Stimulated activated CD4-positive, alpha-beta T cell treated with anti-CD3 and anti-CD28 coated beads, TNF-alpha, amount 100 ng/mL, for 24 hours (primary cell): ENCODE measurements at places on chromosomes 1 and 21.

GRCh38 chr1:21239221-21239620, 51.0 kb downstream of the ECE1 start:
- no peak for DNase-seq

DNA sequence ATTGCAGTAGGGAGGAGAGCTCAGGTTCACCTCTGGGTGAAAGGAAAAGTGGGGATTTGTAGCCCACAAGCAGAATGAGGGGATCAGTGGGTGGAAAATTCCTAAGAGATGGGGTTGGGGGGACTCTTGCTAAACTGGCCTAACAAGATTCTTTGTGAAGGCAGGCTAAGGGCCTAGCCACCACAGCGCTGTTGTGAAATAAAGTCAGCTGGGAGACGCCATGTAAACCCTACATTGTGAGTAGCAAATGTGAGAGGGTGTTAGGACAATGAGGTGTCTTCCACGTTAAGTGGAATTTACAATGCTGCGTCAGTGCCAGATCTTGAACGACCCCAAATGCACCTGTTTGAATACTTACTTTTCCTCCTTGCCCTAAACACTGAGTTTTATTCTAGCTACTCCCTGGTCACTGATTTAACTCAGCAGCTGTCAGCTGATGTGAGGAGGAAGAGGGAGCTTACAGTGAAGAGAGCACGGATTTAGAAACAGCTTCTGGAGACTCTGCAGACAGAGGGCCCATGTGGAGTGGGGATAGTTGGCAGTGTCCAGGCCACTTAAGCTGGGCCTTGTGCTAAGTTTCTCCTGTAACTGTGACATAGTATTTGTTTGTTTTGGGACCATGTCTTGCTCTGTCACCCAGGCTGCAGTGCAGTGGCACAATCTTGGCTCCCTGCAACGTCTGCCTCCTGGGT, 17.3 kb downstream of the PDPN start:
- no peak for DNase-seq

DNA sequence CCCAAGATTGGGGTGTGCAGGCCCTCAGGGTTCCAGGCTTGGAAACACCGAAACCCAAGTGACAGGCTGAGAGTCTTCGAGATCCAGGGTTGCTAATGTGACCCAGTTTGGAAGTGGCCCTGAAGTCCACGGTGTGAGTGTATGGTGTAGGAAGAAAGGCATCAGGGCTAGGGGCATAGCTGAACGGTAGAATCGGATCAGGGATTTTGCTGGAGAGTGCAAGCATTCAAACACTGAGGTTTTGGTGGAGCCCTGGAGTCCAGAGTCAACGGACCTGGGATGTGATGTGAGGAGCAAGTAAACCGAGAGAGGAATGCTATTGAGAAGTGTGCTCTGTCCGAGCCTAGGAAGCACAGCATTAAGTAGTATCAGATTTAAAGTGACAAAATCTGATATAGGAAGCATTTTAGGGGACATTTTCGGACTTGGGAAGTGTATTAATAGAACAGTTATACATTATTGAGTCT, 958 bp downstream of the NFYC start:
- DNase-seq = no peak

- no peak for DNase-seq
These were observed 44.1 kb upstream of the ATP2B4 start for GRCh38 chr1:203582568-203582967.

GRCh38 chr1:172381946-172382345, 38.5 kb upstream of the C1orf105 start:
- DNase-seq = no peak

DNA sequence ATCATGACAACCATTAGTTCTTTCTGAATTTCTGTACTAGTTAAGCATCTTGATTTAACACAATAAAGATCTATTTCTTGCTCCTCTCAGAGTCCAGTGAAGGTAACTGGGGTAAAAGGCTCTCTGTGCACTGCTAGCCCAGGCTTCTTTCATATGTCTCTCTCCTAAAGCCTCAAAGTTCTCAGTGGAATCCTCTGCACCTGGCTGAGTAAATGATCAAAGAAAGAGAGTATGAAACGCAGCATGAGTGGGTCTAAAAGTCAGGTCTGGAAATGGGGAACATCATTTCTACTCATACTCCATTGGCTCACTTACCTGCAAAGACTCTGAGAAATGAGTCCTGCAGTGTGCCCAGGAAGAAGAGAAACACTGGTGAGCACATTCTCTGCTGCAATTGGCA, 418.5 kb downstream of the PTPRC start:
- no peak for DNase-seq

GRCh38 chr1:51973587-51974474, 16.7 kb downstream of the RAB3B start:
- no peak for DNase-seq

- DNase-seq = no peak
These were observed 872 bp downstream of the GPBP1L1 start for GRCh38 chr1:45685308-45686014.

DNA sequence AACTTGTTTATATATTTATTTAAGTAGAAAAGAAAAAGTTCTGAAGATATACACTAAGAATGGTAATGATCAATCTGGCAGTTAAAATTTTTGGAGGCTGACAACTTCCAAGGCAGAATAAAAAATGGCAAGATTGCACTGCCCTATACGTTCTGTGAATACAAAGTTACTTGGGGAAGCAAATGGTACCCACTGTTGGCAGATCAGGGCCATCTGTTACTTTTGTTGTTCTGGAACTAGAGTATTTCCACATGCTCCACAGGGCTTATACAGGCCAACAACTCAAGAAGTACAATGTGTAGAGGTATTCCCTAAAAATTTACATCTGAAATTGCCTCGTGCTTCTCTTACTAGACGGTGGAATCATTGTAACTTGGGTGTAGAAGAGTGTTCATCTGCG, 53.2 kb downstream of the AHCTF1 start:
- DNase-seq = no peak

DNA sequence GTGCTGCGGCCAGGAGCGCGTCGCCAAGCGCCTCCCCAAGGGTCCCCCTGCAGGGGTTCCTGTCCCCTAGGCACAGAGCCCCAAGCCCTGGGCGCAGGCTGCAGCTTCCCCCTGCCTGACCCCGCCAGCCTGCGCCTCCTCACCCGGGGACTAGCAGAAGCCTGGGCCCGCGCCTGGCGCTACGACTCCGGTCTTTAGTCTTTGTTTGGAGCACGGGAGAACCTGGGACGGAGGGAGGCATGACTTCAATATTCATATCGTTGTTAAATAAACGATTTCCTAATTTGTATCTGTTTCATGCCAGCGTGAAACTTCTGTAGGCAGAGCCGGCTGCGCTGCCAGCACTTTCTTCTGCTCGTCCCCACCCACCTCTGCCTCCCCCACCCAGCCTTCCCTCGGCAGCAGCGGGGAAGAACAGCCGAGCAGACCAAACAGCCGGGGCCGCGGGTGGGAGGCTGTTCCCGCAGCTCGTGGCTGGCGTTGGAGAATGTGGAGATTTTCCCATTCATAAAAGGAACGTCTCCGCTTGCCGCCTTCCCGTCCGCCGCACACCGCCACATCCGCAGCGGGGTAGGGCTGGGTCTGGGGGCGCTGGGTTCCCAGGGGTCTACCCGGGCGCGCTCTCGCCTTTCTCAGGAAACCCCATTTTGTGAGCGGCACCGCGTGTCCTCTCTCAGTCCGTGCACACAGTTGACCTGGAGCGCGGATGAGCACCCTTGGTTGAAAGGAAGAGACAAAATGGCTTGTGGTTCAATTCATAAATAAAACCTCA, 777 bp upstream of the TRIM67 start:
- DNase-seq = no peak

GRCh38 chr1:114468710-114469468, 42.1 kb downstream of the TRIM33 start:
- no peak for DNase-seq

DNA sequence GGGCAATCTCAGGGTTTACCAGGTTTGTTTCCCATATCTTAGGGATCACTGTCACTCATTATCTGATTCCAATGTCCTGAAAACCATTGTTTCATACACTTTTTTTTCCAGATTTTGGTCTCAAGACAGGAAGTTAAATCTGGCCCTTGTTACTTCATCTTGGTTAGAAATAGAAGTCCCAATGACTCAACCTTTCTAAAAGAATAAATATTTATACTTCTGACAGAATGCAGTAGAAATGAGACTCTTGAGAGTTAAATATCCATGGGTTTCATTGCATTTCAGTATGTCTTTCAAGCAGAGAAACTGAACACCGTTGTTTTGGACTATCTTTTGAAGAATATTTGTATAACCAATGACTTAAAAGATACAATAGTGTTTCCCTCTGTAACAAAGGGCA, 19.8 kb upstream of the VCAM1 start:
- DNase-seq = no peak

DNA sequence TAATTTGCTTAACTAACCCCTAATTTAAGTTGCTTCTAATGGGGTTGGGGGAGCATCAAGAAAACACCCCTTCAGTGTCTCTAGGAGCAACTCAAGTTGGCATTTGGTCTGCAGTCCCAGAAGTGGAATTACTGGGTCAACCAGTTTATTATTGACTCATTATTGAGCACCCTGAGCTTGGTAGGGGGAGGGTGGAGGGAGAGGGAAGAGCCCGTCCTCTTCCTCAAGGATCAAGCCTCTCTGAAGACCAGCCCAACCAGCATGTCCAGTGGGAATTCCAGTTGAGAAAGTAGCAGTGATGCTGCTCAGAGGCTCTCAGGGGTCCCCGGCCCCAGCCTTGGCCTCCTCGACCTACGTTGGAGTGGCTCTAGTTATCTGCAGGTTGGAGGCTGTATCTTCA, 2.1 kb upstream of the PLA2G2F start:
- no peak for DNase-seq

GRCh38 chr1:215599418-215600074, 32.4 kb downstream of the KCTD3 start:
- no peak for DNase-seq

DNA sequence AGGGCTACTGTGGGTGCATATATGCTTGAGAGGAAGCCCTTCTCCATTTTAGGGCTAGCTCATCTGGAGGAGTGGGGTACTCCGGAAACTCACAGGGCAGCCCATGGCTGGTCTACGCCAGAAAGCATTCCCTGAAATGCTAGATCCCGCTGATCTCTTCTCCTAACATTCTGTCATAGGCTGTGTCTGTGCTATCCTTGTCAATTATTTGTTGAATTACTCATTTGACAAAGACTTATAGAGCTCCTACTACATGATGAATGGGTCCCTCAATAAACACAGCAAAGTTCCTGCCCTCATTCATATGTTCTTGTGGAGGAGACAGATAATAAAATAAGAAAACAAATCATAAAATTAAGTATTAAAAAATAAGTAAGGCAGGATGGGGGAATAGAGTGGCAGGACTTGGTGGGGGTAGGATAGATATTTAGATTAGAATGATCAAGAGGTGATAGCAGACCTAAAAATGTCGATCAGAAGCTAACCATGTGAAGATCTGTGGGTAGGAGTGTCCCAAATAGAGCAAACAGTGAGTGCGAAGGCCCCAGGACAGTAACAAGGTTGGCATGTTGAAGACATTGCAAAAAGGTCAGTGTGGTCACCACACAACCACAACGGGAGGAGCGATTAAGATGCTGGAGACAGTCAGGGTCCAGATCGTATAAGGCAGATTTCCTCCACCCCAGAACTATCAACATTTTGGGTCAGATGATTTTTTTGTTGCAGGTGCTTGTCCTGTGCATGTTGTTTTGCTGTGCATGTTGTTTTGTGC, 13.2 kb downstream of the NGF start:
- DNase-seq = no peak

GRCh38 chr1:226888021-226888420, 17.6 kb downstream of the PSEN2 start:
- DNase-seq = no peak

DNA sequence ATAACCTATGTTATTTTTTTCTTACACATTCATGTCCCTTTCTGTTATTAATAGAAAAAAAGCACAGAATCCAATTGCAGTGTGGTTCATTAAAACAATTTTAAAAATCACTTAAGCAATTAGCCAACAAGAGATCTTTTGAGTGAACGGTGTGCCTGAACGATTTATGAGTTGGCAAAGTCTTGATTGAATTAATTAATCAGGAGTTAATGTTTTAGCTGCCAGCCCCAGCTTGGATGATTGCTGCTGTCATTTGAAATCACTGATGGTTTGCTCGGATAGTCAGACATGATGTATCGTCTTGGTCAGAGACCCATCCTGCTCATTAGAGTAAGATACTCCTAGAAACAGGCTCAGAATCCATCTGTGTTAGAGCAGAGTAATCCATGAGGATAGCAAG, 158.3 kb upstream of the GALNT2 start:
- no peak for DNase-seq

- no peak for DNase-seq
These were observed 52.5 kb downstream of the ZNF697 start for GRCh38 chr1:119595606-119596005.

DNA sequence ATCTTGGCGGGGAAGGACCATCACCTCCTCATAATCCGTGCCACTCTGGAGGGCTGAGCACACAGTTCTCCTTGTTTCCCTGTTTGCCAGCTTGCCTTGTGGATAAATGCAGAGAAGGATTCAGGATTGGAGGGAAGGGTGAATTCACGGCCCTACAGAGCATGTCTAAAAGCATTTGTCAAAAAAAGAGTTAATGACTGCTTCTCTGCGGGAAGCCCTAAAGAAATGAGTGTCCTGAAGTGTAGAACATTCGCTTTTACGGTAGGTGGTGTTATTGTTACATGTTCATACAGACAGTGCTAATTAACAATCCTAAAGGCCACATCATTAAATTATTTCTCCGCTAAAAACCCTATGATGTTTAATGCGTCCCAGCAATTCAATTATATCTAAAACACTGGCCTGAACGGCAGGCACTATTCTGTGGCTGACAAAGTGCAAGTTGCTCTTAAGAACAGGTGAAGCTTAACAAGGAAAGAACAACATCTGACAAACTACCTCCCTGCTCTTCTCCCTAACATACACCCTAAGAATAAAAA, 112.3 kb upstream of the NFIA start:
- no peak for DNase-seq

- no peak for DNase-seq
These were observed 10.3 kb upstream of the S100A7 start for GRCh38 chr1:153470707-153471106.

- DNase-seq = peak; percentile 36
These were observed at the start of gene GNG12 for GRCh38 chr1:67832737-67833601. GNG12 (minus strand) TSS chr1:67833467; CDS start chr1:67707686, 125,781 bp downstream.

DNA sequence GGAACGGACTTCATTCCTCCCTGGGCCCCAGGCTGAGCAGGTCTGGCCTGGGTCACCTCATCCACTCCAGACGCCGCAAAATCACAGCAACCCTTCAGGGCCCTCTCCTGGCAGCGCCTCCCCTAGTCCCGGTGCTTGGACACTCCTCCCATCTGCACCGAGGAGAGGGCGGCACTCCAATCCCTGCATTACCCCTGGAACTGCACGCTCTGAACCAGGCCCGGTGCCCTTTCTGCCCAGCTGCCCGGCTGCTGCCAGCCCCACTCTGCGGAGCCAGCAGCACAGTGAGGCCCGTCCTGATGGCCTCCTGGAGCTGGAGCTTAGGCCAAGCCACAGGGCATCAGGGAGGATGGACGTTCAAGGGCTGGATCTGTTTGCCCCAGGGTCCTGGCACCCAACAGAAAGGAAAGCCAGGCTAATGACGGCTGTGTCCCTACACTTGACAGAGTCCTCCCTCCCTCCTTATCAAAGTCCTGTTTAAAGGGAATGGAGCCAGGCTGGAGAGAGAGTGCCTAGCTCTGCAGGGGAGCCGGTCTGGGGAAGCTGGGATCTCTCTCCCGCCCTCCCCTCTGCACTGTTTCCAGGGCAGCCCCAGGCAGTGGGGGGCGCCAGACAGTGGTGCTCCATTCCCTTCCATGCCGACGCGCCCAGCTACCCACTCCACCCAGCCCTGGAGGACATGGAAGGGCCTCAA, 12.7 kb downstream of the COL6A2 start:
- DNase-seq = no peak

GRCh38 chr21:39630827-39631226, 18.1 kb downstream of the B3GALT5 start:
- no peak for DNase-seq
